ENCODE measurements at places on chromosomes 13 and 19.

DNA sequence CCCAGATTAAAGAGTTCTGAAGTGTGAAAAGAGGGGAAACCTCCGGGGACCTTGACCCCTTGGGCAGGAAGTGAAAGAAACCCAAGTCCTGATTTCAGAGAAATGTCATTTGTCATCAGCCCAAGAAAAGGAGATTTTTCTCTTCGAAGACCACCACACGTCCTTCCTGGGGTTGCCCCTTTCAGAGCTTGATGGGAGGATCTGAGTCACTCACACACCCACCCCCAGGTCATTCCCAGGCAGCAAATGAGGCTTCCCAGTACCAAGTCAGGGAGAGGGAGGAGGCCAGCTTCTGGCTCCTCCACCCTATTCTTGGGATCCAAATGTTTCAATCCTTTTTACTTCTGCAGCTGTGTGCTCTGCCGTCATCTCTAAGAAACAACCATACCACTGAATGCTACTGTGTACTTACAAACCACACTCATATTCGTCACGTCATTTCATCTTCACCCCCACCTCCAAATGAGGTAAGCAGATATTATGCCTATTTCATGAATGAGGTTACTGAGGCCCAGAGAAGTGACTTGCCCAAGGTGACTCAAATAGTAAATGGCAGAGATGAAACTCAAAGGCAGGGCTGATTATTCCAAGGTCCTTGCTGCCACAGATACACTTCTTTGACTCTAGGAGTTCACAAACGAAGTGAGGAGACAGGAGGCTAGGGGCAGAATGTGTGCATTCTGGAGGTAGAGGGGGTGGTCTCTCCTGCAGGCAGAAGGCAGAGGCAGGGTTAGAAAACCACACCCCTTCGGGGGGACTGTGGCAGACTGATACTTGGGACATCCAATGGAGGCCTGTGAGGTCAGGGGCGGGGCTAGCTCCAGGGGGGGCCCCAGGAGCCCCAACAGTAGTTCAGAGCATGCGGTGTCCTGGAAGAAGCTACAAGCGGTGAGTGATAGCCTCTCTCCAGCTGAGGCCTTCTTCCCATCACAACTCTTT lies 5.0 kb upstream of the KMT2B start:
- no peak for DNase-seq

DNA sequence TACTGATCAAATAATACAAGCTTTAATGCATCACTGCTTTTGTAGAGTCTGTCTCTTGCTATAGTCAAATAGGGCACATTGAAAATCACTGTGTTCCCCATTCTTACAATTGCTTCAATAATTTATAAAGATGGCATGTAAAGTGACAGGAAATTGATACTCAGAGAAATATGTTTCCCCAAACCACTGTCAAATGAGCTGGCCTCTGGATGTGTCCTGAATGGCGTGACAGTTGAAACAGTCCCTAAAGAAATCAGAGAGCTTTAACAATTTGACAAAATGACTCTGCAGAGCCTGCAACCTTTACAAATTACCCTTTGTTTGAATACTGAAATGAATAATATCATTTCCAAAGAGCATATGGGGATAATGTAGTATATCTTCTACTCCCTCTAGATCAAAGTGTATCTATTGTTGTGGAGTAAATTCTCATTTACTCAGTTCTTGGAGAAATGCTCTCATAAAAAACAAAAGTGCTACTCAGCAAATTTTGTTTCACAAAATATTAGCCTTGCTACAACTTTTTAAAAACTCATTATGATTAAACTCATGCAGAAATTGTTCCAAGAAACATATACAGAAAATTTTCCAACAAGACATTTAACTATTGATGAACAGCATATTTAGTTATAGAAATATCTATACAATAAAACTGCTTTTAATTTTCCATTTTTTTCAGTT lies 763.2 kb upstream of the SPRY2 start:
- DNase-seq = no peak

GRCh38 chr19:41362143-41362847 lies 1.7 kb downstream of the B9D2 start:
- no peak for DNase-seq

DNA sequence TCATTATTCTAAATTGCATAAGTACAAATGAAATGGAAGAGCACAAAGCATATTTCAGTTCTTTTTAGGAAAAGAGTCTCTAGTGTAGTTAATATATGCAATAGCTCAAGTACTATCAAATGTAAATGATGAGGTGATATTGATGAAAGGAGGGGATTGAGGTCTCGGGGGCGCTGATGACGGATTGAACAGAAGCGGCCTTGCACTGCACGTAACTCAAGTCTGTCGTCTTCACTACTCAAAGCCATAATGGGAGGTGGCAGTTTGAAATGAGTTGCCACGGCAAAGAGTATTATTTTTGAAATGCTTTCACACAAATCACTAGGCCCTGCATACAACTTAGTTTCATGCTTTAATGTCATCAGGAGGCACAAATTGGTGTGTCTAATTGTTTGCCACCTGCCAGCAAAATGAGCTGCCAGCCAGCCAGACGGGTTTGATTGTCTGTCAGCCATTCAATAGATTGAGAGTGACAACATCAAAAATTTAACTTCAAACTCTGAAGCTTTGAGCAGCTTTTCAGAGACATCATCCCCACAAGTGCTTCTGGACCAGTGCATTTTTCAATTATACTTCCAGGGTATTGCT lies 256.6 kb downstream of the NBEA start:
- no peak for DNase-seq

GRCh38 chr19:39160889-39161672 lies 35.5 kb downstream of the PAK4 start:
- no peak for DNase-seq

- DNase-seq = no peak
These were observed 17.4 kb upstream of the NPAS1 start for GRCh38 chr19:47002106-47002766.

DNA sequence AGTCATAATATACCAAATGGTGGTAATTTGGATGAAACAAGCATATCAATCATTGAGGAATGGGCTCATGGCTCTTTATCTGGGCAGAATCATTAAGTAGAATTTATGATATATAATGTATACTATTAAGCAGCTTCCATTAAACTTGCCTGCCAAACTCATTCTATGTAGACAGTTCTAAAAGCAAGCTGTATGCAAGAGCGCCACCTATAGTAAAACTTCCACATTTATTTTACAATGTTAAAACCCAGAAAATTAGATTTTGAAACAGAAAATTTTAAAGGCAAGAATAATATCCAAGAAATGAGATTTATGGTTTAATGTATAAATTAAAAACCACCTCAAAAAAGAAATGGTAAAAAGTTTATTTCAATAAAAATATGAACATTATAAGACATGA lies 161.5 kb downstream of the MZT1 start:
- DNase-seq = no peak

- no peak for DNase-seq
These were observed 2.4 kb downstream of the CUL4A start for GRCh38 chr13:113211774-113212173.

- DNase-seq = peak; percentile 87
These were observed 8.7 kb downstream of the GPX4 start for GRCh38 chr19:1112268-1113029.

- no peak for DNase-seq
These were observed 5.0 kb downstream of the ZSCAN5A start for GRCh38 chr19:56309511-56310185.

DNA sequence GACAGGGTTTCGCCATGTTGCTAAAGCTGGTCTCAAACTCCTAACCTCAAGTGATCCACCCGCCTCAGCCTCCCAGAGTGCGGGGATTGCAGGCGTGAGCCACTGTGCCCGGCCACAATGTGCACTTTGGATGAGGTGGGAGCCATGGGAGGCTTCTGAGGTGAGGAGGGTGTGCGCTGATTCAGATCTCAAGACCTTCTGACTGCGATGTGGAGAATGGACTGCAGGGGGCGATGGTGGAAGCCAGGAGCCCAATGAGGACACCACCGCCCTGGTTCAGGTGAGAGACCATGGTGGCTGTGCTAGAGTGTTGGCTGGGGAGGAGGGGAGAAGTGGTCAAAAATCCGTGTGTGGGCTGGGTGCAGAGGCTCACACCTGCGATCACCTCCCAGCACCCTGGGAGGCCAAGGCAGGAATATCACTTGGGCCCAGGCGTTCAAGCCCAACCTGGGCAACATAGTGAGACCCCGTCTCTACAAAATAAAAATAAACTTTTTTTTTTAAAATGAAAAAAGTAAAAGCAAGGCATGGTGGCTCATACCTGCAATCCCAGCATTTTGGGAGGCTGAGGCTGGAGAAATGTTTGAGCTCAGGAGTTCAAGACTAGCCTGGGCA lies 5.6 kb downstream of the INAFM1 start:
- DNase-seq = no peak

DNA sequence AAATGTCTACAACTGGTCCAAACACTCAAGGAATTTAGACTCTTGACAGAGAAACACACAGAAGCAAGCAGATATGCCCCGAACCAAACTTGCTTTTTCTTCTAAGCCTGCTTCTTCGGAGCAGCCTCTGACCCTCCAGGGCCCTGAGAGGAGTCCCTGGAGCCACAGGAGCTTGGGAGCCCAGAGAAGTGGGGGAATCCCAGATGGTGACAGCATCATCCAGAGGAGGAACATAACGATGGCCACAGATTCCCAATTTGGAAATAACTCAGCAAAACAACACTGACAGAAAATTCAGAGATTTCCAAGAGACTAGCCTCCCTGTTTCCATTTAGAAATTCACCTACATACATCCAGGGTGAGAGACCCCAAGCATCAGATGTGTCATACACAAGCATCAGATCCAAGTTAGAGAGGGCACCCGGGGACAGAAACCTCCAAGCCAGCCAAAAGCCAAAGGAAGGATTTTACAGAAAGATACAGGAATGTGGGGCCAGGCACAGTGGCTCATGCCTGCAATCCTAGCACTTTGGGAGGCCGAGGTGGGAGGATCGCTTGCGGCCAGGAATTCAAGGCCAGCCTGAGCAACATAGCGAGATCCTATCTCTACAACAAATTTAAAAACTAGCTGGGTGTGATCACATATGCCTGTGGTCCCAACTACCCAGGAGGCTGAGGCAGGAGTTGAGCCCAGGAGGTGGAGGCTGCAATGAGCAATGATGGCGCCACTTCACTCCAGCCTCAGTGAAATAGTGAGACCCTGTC lies 2.0 kb upstream of the PVR start:
- no peak for DNase-seq

GRCh38 chr13:102002287-102002686 lies 399.6 kb downstream of the FGF14 start:
- no peak for DNase-seq

DNA sequence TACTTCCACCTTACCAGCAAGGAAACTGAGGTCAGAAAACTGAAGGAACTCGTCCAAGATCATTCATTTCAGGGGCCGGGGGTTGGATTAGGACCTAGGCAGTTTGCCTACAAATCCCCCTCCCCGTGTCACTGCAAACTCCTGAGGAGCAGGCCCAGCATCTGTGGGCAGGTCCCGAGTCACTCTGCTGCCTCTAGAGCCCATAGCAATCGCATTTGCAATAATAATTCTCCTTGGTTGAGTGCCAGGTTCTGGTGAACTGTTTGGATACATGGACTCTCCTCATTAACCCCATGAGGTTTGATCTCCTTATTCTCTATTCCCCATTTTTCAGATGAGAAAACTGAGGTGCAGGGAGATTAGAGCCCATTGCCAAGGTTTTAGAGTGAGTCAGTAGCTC lies 903 bp downstream of the PIN1 start:
- DNase-seq = no peak

GRCh38 chr13:26344980-26345379 lies 91.1 kb downstream of the CDK8 start:
- DNase-seq = no peak

GRCh38 chr13:22189176-22190048 lies 518.5 kb downstream of the FGF9 start:
- DNase-seq = no peak

GRCh38 chr19:38877781-38878574 lies at the start of gene RINL:
Gene RINL, minus strand, starts transcription at chr19:38878275. Its CDS starts 1,533 bp downstream, at chr19:38876742.
- no peak for DNase-seq

- DNase-seq = no peak
These were observed 9.6 kb upstream of the TTYH1 start for GRCh38 chr19:54405628-54406027.

DNA sequence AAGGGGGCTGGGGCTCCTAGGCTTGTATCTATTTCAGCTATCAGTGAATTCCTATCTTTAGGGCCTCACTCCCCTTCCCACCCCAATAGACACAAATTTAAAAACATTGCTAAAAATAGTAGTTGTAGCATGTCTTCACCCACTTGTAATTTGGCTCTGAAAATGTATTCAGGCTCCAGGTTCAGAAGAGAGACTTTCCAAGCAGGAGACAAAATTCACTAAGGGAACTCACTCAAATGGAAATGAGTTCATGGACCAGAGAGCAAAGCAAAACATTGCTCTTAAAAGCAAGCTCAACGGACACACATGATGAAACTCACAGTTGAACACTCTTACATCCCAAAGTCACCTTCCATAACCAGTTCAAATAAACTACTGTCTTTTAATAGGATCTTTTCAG lies 36.8 kb downstream of the PHF11 start:
- DNase-seq = no peak

- DNase-seq = no peak
These were observed 50.0 kb downstream of the GAS6 start for GRCh38 chr13:113813749-113814434.

Measured in sigmoid colon (tissue), 7 donors.